ENCODE measurements at places on chromosomes 13 and 19.

GRCh38 chr13:76380446-76381065, 505.6 kb downstream of the KCTD12 start:
- no peak for DNase-seq

GRCh38 chr13:25037057-25037813, 58.7 kb upstream of the PABPC3 start:
- peak; percentile 8 for DNase-seq

- no peak for DNase-seq
Measured at GRCh38 chr13:95030821-95031343, 270.4 kb downstream of the ABCC4 start.

- DNase-seq = no peak
Measured at GRCh38 chr13:109150696-109151095, 521.3 kb downstream of the MYO16 start.

DNA sequence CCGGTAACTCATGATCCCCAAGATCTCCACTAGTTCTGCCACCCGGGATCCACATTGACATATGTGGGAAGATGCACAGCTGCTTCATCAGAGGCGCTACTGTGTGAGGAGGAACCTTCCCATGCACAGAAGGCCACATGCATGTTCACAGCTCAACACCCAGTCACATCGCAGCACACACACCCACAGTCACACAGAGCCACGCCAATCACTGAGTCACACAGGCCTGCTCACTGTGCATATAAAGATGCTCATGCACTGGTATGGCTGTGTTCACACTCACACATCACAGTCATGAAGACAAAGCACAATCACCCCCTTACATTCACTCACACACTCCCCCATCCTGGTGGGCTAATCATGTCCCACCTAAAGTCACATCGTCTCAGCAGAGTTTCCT, 9.8 kb downstream of the CLC start:
- DNase-seq = no peak

DNA sequence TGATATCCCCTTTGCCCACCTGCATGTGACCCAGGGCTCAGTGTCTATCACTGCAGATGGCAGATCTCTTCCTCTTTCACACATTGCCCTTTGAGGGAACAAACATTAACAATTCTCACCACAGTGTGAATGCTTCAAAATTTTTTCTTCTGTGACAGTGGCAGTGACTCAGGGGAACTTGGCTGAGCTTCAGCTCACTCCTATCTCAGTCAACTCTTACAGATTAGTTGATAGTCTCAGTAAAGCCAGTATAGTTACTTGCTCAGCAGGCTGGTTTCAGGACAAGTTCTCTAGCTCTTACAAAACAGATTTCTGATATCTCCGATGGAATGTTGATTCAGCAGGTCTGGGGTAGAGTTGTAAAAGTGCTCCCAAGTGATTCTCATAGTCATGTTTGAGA, 166.9 kb downstream of the DLEU7 start:
- no peak for DNase-seq

DNA sequence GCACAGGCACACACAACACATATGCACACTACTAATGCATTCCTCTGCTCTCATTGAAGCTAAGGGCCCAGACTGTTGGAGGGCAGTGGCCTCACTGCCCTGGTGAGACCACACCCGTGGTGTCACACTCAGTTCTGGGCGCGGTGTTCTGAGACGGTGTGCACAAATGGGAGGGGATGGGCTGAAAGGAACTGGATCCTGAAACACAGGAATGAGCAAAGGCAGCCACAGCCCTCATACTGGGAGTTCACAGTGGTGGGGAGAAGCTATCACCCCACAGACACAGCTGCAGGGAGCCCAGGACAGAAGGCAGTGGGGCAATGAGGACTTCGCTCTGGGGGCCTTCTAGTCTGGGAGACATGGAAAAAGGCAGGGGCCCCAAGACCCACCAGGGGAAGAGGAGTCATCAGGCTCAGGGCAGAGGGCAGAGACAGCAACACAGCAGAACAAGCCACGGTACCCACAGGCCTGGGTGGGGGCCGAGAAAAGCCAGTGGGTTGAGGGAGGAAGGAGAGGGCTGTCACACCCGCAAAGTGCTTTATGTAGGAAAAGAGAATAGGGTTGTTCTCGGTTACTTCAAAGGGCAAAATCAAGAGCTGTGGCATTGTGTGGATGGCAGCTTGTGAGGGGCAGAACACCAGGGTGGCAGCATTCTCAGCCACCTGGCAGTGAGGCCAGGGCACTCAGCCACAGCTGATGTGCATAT, 75.4 kb upstream of the GPR183 start:
- DNase-seq = no peak

DNA sequence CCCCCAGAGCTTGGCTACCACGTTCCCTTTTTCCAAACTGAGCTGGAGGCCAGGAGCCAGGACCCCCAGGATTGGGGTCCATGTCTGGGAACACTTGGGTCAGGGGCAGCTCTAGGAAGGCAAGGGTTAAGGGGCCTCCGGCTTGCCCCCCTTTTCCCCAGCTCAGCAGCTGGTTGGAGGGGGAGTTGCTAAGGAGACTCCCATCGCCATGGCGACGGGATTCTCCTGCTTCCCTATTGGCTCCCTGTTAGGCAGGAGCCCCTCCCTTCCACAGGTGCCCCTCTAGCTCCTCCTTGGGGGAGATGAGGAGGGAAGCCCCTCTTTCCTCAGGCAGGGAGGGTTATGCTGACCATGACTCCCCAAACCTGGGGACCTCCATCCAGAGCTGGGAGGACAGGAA, 33.9 kb downstream of the PDE4A start:
- peak; percentile 2 for DNase-seq

DNA sequence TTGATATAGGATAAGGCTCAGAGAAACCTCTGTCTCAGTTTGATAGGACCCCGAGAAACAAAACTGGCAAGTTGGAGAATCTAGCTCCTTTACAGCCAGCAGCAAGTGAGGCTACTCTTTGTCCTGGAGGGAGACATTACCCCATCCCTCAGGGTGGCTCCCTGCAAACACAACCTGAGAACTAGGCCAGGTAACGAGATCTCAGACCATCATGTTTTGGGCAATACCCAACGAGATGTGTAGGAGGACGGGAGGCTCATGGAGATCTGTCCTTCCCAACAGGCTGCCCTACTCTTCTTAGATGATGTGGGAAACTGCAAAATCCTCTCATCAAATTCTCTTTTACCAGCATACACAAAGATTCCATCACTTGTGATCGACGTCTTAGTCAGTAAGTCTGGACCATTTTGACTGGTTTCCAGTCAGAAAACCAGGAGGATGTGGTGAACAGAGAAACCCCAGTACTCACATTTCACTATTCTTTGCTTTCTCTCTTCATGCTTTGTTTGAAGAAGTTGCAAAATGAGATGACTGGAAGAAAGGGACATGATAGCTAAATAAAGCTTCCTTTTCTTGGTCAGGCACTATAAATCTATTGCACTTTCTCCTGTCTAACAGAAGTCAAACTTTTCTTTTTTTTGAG, 6.0 kb upstream of the CTU1 start:
- no peak for DNase-seq

- peak; percentile 89 for DNase-seq
Measured at GRCh38 chr19:4633140-4633967, 6.0 kb upstream of the TNFAIP8L1 start.

GRCh38 chr13:60328073-60328472, 68.9 kb upstream of the TDRD3 start:
- no peak for DNase-seq

DNA sequence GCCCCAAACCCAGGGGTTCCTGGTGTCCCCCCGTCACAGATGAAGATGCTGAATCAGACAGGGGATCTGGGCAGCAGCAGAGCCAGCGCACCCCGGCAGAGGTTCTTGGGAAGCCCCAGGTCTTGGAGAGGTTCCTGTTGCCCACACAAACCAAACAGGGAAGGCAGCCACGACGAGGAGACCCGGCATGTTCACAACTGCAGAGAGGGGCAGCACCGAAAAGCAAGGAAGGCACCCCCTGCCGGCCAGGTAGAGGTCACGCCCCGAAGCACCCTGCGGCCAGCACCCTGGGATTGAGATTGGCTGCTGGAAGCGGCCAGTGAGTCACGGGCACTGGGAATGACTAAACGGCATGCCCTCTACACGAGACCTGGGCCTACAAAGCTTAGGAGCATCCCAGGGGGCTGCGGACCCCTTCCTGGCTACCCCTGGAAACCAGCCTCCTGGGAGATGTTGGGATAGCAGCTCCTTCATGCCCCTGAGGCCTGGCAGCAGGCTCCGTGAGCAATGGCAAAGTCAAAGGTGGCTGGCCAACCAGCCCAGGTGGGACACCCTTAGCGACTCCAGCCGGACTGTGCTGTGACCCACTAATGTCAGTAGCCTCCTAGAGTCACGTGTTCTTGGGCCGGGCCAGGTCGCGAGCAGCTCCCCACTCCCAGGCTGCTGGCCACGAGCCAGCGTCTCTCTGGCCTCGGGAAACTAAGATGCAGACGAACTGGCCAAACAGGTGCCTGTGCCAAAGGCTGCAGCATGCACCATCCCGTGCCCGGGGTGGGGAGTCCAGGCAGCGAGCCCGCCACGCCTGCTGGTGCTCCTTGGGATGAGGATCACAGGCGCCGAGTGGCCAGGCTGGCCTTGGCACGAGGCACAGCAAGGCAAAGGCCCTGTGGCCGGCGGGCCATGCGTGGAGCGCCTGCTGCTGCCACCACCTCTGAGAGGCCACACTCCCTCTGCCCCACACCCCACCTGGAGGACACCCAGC, 43.2 kb downstream of the MLLT1 start:
- DNase-seq = no peak

DNA sequence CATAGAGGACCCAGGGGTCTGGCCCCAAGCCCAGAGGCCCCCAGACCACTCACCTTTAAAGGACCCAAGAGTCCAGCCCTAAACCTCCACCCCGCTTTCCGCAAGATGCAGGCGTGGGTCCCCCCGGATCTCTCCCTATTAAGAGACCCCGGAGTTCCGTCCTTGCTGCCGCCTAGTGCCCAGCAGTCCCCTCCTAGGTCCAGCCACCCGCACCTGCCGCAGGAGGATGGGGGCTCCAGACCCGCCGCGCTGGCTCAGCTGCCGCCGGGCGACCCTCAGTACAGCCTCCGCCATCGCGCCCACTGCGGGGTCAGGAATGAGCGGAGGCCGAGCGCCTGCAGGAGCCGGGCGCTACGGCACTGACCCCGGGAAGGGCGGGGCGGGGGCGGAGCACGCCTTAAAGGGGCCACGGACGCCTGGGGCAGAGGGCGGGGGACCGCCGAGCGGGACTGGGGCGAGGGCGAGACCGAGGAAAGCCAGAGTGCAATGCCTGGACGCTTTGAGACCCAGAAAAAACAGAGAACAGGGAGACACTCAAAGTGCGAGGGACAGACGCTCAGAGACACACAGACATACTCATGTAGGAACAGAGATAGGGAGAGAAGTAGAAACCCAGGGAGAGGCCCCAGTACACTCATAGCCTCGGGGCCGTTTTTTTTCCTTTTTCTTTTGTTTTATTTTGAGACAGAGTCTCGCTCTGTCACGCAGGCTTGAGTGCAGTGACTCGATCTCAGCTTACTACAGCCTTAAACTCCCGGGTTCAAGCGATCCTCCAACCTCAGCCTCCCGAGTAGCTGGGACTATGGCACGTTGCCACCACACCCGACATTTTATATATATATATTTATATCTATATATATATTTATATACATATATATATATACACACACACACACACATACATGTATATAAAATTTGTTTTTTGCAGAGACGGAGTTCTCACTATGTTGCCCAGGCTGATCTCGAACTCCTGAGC, at the start of gene ETHE1:
TSS of gene ETHE1 (minus strand) at position 318 of the 976 bp plus-strand sequence. CDS start at position 294, 24 bp downstream.
- DNase-seq = no peak

DNA sequence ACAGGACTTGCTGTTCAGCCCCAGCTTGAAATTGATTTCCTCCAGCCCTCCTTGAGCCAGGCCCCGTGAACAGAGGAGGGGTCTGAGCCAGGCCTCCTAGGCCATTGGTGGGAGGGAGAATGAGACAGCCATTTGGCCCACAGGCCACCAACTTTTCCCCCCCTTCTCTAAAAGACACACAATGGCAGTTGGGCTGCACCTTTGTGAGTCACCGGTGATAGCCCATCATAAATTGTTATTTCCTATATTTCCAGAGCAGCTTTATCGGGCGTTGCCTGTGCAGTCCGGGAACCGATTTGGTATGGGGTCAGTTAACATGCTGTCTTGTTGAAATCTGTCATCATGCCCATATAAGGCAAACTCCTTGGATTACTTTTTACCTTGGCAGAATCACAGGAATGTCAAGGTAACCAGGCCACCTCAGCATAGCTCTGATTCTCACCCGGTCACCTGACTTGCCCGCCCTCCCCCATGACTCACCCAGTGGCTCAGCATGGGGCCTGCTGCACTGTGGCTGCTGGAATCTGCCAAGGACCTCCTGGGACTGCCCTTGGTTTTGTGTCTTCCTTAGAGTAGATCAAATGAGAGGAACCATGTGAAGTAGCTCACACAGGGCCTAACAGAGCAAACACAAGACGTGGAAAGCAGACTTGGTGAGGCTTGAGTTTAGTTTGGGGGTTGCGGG, 36.1 kb downstream of the ACTN4 start:
- no peak for DNase-seq

DNA sequence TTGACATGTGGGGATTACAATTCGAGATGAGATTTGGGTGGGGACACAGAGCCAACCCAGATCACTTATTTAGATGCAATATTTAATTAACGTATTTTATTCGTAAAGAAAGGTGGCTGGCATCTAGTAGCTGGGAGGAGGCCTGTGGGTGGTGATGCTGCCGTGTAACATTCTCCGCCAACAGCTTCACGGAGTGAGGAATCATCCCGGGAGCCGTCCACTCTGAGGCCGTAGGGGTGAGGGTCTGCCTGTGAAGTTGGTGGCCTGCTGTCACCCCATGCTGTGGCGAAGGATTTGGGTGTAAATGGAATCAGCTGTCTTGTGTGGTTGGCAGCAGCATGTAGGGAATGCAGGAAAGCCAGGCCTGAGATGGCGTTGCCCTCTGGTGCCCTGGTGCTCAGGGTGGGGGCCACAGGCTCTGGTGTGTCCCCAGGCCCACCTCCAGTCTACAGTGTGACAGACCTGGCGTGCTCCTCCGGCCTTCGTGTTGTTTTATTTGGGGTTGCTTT, 3.3 kb upstream of the TEX29 start:
- DNase-seq = no peak

GRCh38 chr19:1624458-1624857, 19.2 kb upstream of the UQCR11 start:
- DNase-seq = no peak

DNA sequence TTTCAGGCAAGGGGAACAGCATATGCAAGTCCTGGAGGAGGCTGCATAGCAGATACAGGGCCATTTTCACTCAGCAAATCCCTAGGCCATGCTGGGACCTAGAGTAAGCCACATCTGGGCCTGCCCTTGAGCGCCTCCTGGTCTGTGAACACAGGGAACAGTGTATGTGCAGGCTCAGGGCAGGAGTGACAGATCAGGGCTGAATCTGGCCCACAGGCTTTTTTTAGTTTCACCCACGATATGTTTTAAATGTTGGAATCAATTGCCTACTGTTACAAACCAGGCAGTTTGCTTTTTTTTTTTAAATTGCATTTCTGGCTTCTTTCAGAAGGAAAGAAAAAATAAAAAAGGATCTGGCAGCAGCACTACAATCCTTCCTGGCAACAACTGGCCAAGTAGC, 1.5 kb upstream of the TMEM145 start:
- DNase-seq = no peak

DNA sequence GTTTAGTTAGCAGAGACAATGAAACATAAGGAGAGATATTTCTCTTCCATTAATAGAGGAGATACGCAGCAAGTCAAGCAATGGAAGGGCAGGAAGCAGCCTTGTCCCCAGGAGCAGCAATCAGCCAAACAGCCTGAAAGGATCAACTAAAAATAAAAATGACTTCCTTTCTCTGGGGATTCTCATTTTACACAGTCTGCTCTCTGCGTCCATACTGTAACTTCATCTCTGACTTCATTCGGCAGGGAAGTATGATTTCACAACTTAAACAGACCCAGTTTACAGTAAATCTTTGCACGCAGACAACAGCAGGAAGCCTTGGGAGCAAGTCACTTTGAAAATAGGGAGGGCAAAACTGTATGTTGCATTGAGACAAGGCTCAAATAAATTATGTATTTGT, 826.7 kb downstream of the DIAPH3 start:
- DNase-seq = no peak
